ENCODE measurements at places on chromosomes 6 and 20.
A peak's percentile ranks its signal among the peaks of the same experiment; 100 is the strongest.

- DNase-seq, result no peak
These were observed 36.2 kb downstream of the GCM1 start for GRCh38 chr6:53112404-53112803.

DNA sequence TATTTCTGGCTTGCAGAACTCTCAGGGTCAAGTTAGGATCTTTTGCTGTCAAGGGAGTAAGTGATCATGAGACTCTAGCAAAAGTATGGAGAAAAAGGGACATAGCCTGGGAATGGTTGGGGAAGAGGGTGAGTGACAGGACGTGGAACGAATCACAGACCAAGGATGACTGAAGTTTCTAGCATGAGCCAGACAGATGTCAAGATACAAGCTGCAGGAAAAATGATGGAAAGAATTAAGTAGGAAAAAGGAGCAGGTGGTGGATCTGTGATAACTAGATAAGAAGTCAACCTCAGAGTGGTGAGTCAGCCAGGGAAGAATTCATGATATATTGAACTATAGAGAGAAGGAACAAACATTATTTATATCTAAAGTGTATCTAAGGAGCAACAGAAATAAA is 159.8 kb upstream of the SYNDIG1 start:
- no peak for DNase-seq

DNA sequence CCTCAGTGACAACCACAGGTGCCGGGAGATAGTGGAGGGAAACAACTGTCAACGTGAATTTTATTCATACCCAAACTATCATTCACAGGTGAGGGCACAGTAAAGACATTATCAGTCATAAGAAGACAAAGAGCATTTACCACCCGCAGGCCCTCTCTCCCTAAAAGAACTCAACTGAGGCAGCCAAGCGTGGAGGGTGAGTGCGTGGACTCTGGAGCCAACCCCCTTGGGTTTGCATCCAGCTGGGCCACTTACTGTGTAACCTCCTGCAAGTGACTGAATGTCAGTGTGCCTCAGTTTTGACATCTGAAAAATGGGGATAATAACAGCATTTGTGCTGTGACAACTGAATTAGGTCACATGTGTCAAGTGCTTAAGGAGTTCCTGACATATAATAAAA is 70.6 kb upstream of the KCNK16 start:
- no peak for DNase-seq

DNA sequence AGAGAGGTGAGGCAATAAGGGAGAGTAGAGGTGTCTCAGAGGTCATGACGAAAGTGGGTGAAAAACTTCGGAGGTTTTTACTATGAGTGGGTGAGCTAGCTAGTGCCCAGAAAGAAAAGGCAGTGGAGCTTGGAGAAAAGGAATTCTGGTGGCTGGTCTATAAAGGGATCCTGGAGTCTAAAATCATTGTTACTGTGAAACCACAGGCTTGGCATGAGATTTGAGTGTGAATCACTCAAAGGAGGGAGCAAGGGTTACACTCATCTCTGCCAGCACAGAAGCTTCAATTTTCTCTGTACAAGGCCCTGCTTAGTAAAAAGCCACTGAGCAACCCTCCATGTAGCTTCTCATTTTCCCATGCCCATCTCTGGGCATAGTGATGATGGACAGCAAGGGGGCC is 47.5 kb downstream of the CD83 start:
- no peak for DNase-seq

GRCh38 chr6:154156135-154156896 is 117.3 kb downstream of the OPRM1 start:
- DNase-seq, result peak; percentile 40

GRCh38 chr6:31037169-31037568 is 26.9 kb downstream of the MUC22 start:
- DNase-seq, result no peak

DNA sequence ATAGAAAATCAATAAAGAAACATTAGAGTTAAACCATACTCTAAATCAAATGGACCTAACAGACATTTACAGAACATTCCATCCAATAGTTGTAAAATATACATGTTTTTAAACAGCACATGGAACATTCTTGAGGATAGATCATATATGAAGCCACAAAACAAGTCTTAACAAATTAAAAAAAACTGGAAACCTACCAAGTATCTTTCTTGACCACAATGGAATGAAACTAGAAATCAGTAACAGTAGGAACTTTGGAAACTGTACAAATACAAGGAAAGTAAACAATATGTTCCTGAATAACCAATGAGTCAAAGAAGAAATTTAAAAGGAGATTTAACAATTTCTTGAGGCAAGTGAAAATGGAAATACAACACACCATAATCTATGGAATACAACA is 91.2 kb upstream of the GLP1R start:
- no peak for DNase-seq

DNA sequence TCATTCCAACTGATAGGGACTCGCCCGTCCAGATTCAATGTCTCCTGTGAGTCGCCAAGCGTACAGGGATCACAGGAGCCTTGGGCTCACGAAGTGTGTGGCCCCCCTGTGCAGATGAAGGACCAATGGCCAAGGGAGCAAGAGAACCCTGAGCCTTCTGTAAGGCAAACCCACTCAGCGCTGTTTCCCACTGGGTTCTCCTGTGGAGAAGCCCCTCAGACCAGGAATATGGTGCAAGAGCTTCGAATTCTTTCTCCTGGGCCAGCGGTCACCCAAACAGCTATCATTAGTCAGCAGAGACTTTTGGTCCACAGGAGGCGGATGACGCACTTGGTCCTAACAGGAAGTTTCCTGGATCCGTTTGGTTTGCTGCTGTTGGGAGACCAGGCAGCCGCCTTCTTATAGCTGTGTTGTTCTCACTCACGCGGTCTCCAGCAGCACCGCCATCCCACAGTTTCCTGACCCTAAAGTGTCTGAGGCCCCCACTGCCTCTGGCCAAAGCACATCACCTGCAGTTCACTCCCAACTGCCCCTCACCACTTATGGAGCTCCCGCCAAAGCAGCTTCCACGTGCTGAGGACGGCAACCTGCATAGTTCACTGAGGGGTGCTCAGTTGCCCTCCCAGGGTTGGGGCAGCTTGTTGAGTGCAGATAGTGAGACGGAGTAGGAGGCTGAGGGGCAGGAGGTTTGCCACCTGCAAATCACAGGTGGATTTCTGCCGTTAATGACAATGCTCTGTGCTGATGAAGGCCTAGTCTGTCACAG is 268.6 kb downstream of the ERMARD start:
- DNase-seq, result no peak

DNA sequence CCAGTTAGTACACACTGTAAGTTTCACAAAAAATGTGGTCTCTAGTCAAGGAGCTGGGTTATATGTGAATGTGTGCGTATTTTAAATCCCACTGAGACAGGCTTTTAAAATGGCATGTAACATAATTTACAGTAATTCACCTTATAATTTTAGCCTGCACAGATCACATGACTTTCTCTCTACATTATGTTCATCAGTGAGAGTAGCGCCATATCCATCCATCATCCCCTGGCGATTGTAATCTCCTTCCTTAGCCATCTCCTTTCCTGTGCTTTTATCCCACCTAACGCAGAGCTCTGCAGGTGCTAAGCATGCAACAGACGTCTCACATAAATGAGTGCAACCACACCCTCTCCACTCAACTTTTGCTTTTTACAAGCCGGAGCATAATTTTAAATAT is 210.8 kb downstream of the TBC1D7 start:
- DNase-seq, result no peak

GRCh38 chr6:146202570-146202969 is 173.7 kb downstream of the GRM1 start:
- DNase-seq, result no peak

DNA sequence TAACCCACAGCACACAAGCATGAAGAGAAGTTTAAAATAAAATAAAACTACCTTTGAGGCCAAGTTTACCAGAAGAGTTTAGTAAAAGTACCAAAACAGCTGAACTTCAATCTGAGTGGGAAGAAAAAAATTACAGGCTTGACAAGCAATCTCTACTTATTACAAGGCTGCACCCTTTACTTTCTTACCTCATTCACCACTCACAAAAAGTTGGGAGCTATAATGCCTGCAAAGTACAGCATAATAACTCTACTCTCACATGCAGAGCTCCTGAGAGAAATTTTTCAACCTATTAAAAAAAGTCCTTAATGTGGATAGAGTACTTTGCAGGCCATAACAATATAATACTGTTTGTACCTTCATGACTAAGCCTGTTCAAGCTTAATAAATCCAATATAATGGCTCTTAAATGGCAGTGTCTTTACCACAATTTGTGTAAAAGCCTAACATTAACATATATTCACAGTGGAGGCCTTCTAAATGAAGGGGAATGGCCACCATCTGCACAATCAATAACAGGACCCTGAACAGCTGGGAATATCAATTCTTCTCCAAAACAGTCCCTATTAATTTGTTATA is 103.1 kb downstream of the DST start:
- DNase-seq, result no peak

DNA sequence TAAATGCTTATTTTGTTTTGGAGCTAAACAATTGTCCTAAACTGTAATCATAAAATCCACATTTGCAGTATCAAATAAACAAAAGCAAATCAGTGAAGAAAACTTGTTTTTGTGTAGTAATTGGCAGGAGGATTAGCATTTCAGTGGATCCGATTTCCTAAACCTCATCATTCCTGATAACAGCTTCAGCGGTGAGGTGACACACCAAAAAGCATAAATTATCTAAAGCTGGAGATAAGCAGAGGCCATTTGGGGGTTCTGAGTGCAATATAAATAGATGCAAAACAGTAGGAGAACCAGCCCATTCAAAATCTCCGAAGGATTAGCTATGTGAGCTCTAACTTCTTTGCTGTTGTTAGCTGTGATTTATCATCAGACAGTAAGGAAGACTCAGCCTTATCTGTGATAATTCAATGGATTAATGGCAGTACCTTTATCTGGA is 235.8 kb downstream of the EPHA7 start:
- no peak for DNase-seq

DNA sequence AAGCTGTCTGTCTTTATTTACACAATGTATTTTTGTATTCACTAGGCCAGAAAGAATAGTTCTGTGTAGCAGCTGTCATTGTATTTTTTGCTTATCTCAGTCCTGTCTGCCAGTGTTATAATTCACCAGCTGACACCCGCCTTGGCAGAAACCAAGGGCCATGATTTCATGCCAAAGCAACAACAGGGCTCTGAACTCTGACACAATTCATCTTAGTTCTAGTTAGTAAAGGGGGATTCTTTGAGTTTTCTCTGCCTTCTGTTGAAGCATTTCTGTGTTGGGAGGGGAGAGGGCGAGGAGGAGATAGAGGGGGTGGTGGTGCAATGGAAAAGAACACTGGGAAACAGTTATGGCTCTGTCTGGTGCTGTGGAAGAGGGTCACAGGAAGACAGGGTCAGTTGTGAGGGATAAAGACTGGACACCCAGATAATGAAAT is 684.6 kb upstream of the MARCKS start:
- no peak for DNase-seq

DNA sequence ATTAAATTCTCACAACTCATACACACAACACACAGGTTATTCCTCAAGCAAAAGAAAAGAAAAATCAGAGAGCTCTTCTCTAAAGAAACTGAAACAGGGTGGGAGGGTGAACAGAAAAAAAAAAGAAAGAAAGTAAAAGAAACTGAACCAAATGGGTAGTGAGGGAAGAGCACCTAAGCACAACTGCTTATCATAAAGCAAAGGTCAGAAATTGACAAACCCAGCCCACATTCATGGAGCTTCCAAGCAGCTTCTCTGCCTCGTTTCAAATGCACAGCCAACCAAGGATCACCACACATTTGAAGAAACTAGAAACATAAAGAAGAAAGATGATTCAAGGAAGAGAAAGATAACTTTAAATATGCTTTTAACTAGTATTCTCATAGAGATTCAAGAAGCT is 90.5 kb downstream of the RNGTT start:
- DNase-seq, result no peak

GRCh38 chr20:52809003-52809402 is 163.2 kb upstream of the TSHZ2 start:
- DNase-seq, result no peak

DNA sequence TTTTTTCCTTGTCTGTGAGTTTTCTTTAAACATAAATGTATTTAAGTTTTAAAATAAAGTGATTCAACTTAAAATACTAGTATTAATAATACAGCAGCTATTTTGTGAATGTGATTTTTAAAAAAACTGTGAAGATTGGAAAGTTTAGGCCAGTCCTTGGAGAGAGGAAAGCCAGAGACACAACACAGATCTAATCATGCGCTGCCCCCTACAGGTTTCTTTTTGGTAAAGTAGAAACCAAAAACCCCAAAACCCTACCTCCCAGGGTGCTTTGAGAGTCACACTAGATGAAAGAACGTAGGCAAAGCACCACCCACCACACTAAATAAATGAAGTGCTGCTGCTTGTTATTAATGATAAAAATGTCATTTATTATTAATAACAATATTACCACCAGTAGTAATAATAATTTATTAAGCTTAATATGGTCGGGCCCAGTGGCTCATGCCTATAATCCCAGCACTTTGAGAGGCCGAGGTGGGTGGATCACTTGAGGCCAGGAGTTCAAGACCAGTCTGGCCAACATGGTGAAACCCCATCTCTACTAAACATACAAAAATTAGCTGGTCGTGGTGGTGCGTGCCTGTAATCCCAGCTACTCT is 33.7 kb downstream of the SLC9A8 start:
- DNase-seq, result peak; percentile 79

DNA sequence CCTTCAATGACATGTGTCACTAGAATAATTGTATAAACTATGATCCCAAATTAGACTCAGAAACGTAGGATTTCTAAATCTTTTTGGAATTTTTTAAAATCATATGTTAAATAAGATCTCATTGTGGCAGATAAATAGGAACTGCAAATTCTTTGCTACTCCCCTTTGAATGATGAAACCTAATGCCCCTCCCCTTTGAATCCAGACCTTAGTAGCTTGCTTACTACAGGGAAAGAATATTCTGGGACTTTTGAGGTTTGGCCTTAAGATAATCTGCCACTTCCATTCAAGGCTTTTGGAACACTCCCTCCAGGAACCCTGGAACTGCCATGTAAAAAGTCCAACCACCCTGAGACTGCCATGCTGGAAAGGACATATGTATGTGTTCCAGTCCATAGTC is 7.1 kb downstream of the TDP2 start:
- no peak for DNase-seq

GRCh38 chr6:157848693-157849092 is 25.6 kb downstream of the SNX9 start:
- DNase-seq, result no peak

- no peak for DNase-seq
These were observed 98.1 kb downstream of the ZNF217 start for GRCh38 chr20:53495398-53496092.

- DNase-seq, result peak; percentile 96
These were observed 588 bp upstream of the ACSS2 start for GRCh38 chr20:34875642-34876405.

DNA sequence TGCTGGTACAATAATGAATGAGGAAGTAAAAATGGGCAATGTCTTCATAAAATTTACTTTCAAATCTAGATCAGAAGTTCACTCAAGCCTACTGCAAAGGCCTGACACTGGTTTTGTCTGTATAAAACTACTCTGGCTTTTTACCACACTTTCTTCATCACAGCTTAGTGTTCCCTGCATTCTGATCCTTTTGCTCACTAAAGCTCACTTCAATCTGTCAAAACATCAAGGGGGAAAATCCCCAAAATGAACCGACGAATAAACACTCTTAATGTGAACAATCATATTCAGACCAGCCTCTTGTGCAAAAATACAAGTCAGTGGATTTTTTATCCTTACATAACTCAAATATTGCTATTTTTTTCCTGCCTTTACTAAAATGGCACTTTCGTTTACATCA is 98.5 kb downstream of the PRDM1 start:
- no peak for DNase-seq

GRCh38 chr6:21299216-21299615 is 294.3 kb upstream of the SOX4 start:
- no peak for DNase-seq

GRCh38 chr6:165799391-165800153 is 136.5 kb upstream of the PDE10A start:
- no peak for DNase-seq

GRCh38 chr6:165823609-165824326 is 160.7 kb upstream of the PDE10A start:
- DNase-seq, result no peak

All from hematopoietic multipotent progenitor cell treated with erythropoietin and hydrocortisone succinate and interleukin-3 and kit ligand, for 8 days (in vitro differentiated cells).